ENCODE measurements at places on chromosomes 11 and 22.

DNA sequence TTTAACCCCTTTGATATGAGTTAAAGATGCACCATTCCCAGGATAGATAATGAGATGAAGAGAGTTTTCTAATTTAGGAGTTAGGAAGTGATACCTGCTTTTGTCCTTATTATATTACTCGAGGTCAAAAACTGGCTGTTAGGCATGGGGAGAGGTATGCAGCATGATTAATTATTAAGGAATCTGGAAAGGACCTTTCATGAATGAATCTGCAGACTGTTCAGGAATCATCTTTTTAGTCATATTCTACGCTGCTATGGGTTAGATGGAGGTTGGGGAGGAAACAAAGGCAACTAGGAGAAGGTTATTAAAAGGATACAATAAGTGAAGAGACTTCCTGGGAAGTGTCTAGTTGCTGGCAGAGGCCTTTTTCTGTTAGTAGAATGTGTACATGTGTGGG, 492.4 kb upstream of the CCDC90B start:
- DNase-seq: peak; percentile 14

- no peak for DNase-seq
Measured at GRCh38 chr11:67666303-67666645, 8.1 kb downstream of the ALDH3B2 start.

DNA sequence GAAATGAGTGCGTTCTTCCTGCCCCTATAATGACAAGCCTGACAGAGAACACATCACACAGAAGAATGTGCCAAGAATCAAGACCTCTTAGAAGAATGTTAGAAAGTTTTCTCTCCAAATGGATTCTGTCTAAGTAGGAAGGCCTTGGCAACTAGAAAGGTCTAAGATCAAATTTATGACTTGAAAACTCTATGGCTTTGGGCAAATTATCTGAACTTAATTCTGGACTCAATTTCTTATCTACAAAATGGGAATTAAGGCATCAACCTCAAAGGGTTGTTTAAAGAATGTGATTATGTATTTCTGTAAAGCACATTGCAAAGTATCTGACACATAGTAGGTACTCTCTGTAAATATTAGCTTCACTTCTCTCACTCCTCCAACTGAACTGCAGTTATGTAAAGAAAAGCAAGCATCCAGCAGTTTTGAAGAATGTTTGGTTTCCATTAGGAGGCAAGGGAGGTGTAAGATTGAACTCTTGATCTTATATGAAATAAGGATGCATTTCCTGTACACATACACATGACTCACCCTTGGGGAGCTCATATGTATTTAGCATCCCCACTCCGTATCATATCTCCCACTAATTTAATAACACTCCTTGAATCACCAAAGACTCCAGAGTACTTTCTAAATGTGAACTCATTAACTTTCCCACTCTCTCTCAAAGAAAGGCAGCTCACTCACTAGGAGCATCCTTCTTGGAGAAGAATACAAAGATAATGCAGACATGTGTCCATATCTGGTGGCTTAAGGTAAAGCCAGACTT, 77.6 kb downstream of the ETS1 start:
- DNase-seq: no peak

GRCh38 chr11:72780296-72781062, 13.4 kb downstream of the STARD10 start:
- DNase-seq: no peak

DNA sequence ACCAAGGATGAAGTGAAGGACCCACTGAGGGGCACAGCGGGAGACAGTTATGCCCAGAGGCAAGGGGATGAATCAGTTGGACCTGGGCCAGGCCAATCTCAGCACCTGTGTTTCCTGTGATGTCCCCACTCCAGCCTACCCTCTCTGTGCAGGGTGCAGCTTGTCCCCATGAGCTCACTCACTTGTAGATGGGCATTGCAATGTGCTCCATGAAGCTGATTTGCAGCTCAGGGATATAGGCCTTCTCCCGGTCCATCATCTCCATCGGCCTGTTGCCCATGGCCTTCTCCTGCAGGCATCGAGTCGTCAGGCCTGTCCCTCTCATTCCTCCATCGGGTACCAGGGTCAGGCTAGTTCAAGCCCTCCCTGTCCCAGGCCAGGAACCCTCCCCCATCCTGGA, 96.2 kb downstream of the PDE2A start:
- DNase-seq: no peak

- no peak for DNase-seq
Measured at GRCh38 chr11:116742104-116742503, 30.7 kb downstream of the BUD13 start.

DNA sequence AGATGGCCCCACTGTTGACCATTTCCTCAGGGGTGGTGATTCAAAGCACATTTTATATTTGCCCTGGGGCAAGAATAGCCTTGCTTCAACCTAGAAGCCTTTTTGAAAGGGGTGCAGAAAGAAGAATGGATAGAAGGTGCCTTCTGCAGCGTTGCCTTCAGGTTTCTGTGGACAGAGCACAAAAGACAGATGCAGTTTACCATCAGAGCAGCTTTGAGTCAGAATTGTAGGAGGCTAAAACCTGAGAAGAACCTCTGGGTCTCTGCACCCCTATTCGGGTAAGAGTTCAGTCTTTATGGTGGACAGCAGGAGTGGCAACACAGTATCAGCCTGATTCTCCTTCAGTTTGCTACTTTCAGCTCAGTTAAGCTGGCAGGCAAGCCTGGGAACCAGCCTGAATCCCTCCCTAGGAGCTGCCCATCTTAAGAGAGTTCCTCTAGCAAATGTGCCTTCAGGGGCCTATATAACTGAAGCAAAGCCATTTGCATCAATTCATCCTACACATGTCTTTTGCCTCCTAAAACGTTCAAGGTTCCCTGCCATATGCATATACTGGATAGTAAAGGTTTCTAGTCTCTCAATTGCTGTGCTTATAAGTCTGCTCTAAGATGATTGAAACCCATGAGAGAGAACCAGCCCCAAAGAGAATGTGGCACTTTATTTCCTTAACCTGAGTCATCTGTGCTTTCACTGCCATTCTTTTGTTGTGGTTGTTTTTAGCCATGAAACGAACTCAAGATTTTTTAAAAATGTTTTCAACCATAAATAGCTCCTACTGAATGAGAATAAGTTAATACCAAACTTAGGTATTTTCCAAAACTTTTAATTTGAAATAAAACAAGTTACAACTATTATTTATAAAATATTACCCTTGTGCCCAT, 123.0 kb downstream of the TRIM44 start:
- DNase-seq: no peak

- no peak for DNase-seq
Measured at GRCh38 chr22:41681616-41682015, 7.1 kb downstream of the SNU13 start.

DNA sequence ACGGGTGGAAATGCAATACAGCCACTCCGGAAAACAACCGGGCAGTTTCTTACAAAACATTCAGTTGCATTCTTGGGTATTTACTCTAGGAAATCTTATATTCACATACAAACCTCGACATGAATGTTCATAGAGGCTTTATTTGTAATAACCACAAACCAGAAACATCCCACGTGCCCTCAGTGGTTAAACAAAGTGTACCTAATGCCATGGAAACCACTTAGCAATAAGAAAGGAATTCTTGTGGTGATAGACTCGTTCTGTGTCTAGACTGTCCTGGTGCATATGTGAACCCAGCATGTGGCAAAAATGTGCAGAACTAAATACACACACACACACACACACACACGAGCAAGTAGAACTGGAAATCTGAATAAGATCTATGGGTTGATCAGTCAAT, 1073.3 kb downstream of the TBC1D22A start:
- DNase-seq: peak; percentile 37

DNA sequence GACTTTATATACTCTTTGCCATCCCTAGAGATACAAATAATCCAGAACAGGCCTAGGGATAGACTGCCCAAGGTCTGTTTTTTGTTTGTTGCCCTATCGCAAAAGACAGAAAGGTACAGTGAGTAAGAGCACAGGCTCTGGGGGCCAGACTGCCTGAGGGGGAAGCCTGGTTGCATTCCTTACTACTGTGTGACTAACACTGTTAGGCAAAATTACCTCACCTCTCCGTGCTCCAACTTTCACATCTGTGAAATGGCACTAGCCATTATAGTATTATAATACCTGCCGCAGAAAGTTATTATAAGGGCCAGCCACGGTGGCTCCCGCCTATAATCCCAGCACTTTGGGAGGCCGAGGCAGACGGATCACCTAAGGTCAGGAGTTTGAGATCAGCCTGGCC, 14.5 kb downstream of the SLC35F2 start:
- no peak for DNase-seq

DNA sequence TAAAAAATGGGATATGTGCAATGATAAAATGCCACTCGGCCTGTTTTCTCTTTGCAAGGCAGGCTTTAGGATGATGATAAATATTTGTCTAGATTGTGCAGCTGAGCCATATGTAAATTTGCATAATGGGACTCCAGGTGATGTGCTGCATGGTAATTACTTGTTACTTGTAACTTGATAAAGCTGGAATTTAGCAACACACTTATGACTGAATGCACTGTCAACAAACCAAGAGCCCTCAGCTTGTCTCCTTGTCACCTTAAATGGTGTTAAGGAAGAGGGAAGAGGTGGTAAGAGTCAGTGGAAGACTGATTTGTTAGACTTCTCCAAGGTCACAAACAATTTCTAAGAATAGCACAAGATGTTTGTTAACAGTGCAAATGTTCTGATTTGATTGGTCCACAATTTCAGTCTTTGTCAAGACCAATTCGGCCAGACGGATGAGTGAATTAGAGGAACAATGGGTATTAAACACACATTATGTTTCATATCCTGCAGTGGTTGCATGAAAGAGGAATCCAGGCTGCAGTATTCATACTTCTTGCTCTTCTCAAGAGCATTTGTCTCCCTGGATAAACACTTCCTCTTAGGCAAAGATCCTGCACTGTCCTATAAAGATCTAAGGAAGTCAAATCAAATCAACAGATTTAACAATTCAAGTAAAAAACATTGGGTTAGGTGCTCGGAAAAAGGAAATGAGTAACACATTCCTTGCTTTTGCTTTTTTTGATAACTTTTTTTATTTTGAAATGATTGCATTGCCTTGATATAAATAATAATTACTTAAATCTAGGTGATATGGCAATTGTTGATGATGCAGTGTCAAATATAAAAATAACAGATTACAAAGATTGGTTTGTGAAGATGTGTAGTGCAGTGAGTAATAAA, 448.3 kb upstream of the DDI1 start:
- no peak for DNase-seq

GRCh38 chr11:37407461-37407860, 809.4 kb upstream of the RAG2 start:
- DNase-seq: no peak

DNA sequence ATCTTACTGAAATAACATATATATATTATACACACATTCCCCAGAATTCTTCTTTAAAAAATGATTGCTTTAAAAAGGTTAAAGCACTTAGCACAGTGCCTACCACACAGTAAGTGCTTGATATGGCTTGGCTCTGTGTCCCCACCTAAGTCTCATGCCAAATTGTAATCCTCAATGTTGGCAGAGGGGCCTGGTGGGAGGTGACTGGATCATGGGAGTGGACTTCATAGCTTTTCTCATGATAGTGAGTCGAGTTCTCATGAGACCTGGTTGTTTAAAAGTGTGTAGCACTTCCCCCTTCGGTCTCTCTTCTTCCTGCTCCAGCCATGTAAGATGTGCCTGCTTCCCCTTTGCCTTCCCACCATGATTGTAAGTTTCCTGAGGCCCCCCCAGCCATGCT, 6.2 kb downstream of the CRYAB start:
- DNase-seq: no peak

- DNase-seq: no peak
Measured at GRCh38 chr11:133659538-133660201, 127.4 kb upstream of the OPCML start.
